Activated CD4-positive, alpha-beta T cell treated with anti-CD3 and anti-CD28 coated beads, Interleukin-2, Interleukin-6, amounts not matched to agents 100 ng/mL and 50 ng/mL, durations not matched to agents 16 hours and 8 hours (primary cell): ENCODE measurements at places on chromosomes 4 and X.

DNA sequence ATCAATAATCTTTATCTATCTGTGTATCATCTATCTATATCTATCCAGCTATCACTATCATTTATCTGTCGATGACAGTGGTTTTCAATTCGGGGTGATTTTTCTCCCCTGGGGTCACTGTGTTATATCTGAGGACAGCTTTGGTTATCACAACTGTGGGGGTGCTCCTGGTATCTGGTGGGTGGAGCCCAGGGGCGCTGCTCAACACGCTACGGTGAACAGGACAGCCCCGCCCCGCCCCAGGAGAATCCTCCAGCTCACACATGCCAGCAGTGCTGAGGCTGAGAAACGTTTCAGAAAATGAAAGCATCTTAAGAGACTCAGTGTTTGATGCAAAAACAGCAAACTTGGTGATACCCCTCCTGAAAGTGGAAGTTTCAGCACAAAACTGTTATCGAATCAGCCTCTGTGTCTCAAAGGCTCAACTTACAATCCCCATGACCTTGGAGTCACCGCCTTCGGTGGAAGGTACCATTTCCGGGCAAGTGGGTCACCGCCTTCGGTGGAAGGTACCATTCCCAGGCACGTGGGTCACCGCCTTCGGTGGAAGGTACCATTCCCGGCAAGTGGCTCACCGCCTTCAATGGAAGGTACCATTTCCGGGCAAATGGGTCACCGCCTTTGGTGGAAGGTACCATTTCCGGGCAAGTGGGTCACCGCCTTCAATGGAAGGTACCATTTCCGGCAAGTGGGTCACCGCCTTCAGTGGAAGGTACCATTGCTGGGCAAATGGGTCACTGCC, 315.3 kb downstream of the DHRSX start:
- no peak for DNase-seq

DNA sequence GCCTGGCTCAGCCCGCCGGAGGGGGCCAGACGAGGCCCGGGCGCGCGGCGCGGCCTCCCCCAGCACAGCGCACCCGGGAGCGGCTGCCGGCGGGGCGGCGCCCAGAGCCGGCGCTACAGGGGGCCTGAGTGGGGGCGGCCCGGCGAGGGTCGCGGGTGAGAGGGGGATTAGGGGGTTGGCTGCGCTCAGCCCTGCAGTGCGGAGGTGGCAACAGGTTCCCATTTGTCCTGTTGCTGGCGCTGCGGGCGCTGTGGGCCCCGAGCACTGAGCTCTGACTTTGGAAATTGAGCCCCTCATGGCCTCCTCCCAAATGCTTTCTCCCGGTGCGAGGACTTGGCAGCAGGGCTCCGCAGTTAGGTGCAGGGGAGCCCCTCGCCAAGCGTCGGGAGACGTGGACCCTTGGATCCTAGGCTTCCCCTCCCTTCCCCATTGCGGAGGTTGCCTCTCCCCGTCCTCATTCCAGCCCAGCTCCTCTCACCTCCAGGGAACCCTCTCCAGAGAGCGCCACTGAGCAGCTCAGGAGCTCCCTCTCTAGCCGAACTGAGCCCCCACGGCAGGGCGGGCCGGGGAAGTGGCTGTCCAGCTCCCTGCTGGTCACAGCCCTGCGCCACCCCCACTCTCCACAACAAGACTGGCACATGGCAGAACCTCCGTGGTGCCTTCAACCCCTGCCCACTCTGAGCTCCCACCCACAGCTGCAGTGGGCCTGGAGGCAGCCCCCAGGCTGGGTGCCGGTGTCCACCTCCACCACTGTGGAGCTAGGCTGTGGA, 2.5 kb upstream of the DUSP9 start:
- no peak for DNase-seq

DNA sequence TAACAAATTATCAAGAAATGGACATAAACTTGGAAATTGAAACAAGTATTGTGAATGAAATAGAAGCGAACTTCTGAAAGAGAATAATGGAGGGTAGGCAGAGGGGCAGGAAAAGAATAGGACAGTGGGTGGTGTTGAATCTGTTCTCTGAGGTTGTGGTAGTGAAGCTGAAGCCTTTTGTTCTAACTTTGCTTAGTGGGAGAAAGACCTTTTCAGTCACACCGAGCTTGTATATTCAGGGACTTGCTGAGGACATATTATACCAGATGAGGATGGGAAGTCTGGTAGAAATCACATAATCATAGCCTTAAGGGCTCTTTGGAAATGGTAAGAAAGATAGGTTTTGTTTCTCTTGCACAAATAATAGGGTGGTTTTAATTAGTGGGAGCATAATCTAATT, 115.4 kb upstream of the NDST4 start:
- no peak for DNase-seq

DNA sequence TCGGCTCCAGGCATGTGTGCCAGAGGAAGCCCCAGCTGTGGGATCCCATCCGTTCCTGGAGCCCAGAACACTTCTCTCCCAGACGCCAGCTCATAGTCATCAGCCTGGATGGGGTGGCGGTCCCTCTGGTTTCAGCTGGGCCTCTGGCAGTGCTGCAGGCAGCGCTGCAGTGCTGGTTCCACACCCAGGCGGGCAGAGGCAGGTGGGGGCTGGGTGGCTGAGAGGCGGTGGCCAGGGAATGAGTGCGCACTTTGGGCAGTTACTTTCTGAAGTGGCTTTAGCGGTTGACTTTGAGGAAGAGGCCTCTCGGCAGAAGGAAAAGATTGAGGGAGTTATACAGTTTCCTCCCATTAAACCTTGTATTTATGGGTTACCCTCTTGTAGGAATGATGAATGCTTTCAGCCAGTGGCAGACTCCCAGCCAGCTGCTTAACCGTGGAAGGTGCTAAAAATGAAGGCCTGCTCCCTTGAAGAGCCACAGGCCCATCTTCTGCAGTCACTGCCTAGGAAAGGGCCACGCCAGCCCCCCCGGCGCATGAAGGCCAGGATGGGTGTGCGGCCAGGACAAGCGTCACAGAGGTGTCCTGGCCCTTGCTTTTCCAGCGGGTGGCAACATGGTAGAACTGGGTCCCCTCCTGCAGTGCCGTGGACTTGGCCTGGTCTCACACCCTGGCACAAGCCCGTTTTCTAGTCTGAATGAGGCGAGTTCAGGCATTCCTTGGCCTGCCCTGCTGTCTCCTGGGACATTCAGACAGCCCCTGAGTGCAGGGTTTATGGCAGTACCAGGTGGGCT, 9.9 kb downstream of the TADA2B start:
- peak; percentile 32 for DNase-seq

- DNase-seq = no peak
Observed at GRCh38 chr4:72255269-72255668, 223.5 kb downstream of the NPFFR2 start.

DNA sequence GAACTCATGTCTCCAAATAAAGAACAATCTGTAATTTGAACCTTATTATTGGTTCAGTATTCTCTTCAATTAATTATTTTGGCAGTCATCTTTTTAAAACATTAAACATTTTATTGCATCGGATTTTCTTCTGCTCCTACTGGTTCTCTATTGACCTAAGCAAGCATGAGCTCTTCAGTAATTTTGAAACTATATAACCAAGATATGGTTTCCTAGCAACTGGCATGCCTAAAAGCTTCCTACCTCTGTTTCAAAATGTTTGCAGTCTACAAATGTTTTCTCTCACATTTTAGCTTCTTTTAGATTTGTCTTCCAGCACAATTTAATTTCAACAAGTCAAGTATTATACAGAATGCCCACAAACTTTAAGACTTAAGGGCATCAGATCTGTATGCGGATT, 371.3 kb downstream of the GPM6A start:
- DNase-seq = no peak

- DNase-seq = no peak
Observed at GRCh38 chrX:39112143-39112542, 310.9 kb downstream of the MID1IP1 start.

GRCh38 chr4:155712846-155713245, 46.0 kb upstream of the GUCY1B1 start:
- DNase-seq = no peak

DNA sequence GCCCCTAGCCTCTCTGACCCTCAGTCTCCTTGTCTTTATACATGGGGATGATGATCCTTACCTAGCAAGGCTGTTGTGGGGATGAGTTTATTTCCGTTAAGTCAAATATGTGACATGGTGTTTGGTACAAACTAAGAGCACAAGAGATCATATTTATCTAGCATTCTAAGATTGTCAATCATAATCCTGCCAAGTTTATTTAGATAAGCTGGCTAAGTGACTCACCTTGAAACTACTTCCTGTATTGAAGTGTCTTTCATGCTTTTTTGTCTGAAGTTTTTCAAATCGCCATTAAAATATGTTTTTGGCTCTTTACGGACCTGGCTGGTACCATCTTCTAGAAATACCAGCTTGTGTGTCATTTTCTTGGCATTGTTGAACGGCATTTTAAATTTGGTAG, 30.7 kb downstream of the MAP7D3 start:
- no peak for DNase-seq

DNA sequence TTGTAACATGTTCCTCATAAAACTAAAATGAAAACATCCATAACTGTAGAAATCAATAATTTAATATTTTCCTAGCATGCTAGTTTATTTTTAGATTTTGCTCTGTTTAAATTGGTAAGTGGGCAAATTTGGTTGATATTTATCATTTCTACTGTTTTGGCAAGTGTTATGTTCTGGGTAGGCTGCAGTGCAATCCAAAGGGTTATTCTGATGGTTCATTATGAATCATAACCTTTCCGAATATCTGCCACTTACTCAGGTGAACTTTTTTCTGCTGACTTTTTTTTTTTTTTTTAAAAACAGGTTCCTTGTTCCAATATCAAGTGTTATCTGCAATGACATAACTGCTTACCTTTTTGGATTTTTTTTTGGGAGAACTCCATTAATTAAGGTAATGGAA, 52.0 kb downstream of the CDS1 start:
- DNase-seq = no peak

- DNase-seq = no peak
Observed at GRCh38 chr4:26748811-26749210, 111.8 kb upstream of the STIM2 start.

GRCh38 chr4:185210102-185210981, 944 bp downstream of the SNX25 start:
- peak; percentile 57 for DNase-seq
